ENCODE measurements at places on chromosomes 4 and X.

GRCh38 chrX:123617007-123617406 lies 115.8 kb downstream of the THOC2 start:
- DNase-seq, result no peak

DNA sequence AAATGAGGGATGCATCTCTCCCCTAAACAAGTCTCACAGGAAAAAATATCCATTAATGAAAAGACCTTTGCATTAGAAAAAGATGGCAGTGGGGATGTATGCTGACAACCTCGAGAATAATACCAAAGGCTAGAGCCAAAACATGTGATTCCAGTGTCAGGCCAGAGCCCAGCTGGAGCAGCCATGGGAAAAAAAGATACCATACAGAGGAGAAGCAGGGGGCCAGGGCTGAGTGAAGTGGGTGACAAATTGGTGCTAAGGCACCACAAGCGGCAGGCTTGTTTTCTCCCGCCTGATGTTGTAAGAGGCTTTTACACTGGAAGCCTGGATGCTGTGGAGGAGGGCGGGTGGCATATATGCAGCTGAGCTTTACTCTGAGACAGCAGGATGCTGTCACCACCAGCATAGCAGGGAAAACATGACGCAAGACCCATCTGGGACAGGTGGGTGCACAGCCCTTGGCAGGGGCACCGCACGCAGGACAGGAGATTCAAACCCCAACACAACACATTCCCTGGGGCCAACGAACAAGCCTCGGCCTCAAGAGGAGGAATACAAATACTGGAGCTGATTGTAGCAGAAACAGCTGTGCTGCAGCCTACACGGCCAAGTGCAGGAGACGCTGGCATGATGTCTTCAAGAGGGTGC lies 91.9 kb downstream of the TSPAN5 start:
- DNase-seq, result no peak

- DNase-seq, result no peak
Observed at GRCh38 chr4:111120191-111120590, 497.3 kb upstream of the PITX2 start.

- DNase-seq, result no peak
Observed at GRCh38 chr4:2427383-2428334, 8.9 kb downstream of the CFAP99 start.

DNA sequence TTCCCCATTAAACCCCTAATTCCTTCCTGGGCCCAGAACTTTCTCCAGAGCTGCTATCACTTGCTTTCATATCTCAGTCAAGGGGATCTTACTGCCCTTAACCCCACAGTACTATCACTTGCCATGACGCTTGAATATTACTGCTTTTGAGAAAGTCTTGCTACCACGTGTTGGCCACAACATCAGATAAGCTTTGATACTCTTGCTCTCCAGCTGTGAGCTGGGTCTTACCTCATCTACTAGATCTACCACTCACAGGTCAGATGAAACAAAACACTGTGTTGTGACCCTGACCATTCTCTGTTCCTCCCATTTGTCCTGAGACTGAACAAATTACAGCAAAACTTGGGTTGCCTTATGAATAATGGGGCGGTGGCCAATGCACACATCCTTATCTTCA lies 12.1 kb upstream of the TAPT1 start:
- no peak for DNase-seq

DNA sequence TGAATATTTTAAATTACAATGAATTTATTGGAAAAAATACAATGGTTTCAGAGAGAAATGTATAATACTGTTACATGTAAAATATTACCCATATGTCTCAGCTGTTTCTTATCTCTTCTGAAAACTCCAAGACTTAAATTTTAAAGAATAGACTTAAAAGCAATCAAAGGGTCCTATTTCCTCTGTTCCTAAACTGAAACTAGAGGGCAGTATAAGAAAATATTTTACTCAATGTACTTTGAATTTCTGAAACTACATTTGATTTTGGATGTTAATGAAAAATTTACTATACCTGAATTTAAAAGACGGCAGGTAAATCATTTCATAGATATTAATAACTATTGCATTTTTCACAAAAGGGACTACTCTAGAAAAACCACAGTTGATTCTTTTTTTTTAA lies 200.2 kb downstream of the LRBA start:
- no peak for DNase-seq

DNA sequence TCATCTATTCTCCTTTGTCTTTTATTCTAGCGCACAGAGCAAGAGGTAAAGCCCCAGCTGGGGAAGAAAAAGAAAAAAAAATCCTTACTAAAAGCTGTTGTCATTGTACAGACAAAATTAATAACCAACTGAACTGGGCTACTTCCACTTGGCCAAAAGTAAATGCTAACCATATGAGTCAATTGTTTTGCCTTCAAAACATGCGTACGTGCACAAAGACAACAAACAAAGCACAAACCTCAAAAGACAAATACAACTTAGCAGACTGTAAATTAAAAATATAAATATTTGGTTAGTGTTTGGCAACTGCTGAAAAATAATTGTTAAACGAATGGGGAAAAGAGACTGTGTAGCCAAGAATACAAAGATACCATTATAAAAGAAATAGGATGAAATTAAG lies 5.9 kb downstream of the EDA2R start:
- DNase-seq, result no peak

- no peak for DNase-seq
Observed at GRCh38 chrX:44898411-44899221, 25.6 kb downstream of the KDM6A start.

DNA sequence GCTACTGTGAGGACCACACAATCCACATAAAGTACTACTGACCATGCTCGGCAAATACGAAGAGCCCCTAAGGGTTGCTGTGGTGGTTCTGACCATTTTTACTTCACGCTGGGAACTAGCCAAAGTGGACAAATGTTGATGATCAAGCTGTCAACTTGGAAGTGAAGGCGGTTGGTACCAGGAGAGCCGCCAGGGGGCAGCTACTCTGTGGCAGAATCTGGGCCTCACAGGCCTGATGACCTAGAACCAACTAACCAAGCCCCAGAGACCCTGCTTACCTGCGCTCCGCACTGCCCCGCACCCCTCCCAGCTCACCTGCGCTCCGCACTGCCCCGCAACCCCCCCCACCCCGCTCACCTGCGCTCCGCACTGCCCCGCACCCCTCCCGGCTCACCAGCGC lies 5.6 kb downstream of the GAK start:
- DNase-seq, result peak; percentile 71

- peak; percentile 7 for DNase-seq
Observed at GRCh38 chr4:8910822-8911315, 39.2 kb upstream of the HMX1 start.

DNA sequence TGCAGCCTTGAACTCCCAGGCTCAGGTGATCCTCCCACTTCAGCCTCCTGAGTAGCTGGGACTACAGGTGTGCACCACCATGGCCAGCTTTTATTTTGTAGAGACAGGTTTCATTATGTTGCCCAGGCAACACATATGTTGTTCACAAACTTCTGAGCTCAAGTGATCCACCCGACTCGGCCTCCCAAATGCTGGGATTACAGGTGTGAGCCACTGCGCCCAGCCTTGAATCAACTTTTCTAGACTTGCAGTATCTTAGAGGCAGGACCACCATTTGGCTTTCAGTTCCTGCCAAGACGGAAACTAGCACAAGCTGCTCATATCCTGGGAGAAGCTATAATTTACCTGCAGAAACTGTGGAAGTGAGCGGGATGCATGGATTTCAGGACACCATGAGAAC lies 19.9 kb downstream of the NAT8L start:
- no peak for DNase-seq

DNA sequence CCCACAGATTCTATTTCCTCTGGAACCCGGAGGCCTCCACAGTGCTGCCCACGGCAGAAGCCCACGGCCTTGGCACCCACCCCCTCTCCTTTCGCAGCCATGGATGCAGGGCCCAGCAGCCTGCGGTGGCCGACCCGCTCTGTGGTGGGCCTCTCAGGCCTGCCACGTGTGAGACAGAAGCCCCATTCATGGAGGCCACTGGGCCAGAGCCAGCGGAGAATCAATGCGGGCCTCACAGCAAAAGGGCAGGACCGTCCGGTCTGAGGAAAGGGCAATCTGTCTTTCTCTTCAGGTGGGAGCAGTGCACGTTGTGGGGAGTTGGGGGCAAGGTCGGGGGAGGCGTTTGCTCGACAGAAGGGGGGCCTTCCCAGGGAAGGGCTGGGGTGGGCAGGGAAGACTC lies 8.4 kb upstream of the HAUS7 start:
- DNase-seq, result no peak

DNA sequence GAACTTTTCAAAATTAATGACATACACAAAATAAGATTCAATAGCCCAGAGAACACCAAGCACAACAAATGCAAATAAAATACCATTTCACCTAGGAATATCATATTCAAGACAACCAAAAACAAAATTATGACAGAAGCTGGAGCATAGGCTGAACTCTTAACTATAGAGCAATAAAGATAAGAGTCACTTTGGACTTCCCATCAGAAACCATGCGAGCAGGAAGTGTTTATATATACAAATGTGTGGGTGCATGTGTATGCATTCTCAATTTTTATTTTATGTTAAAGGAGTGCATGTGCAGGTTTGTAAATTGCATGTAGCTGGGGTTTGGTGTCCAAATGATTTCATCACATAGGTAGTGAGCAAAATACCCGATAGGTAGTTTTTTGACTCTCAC lies 291.6 kb downstream of the ARAP2 start:
- no peak for DNase-seq

DNA sequence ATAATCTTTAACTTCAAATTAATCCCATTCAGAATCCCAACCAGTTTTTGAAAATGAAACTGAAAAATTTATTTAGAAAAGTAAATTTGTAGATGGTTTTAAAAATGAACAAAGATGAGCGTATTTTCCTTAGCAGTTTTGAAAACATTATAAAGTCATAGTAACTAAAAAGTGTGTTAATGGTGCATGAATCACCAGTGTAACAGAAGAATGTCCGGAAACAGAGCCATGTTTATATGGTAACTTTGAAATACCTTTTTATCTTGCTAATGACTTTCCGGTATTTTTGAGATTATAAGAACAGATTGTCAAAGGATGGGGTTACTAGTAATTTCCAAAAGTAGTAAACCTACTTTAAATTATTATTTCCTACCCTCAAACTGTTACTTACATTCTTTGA lies 145.9 kb downstream of the IRS4 start:
- DNase-seq, result no peak

DNA sequence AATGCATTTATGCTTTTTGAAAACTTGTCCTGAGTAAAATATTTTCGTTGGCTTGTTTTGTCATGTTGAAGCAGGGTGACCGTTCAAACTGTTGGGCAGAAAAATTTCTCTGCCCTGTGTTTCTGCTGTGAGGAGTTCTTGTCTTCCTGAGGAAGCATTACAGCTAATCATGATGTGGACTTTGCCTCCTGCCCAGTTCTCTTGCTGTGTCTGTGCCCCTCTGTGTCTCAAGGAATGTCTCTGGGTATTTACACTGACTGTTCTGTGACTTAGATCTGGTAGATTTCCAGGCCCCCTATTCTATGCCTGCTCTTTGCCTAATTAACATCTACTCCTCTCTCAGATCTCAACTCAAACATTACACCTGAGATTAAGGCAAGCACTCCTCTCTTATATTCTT lies 30.4 kb upstream of the RPL34 start:
- DNase-seq, result no peak

GRCh38 chrX:44072631-44073030 lies 99.4 kb upstream of the NDP start:
- no peak for DNase-seq
